CD4-positive, alpha-beta T cell treated with Interferon gamma for 1 hour (primary cell): ENCODE measurements at places on chromosomes 4 and X.

DNA sequence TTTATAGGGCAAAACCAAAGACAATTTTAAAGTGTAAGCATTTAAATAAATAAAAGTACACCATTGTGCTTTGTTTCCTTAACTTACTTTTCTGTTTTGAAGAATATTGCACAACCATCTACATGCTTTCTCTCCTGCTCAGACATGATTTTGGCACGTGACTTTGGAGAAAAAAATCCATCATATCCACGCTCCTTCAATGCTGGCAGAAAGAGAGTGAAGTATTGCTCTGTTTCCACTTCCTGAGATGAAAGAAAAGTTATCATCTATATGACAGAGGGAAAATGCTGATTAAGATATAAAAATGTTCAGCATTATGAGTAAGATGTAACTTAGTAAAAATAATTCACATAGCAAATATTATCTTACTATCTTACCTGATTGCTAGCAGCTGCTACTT lies 77.1 kb downstream of the CNOT6L start:
- no peak for DNase-seq

DNA sequence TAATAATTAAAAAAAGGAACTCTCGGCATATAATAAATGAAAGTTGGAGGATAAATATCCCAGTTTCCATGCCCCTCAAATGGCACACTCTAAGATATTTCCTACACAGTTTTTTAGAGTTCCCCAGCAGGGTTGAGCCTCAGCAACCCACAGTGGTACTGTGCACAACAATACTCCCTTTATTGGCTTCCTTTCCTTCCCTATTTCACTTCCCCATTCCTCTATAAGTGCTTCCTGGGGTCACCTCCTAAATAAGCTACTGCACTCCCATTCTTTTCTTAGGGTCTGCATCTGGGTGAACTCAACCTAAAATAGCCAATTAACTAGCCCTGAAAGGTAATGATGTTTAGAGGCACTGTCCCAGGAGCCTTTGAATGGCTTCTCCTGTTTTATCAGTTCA lies 76.4 kb upstream of the NHS start:
- no peak for DNase-seq

- no peak for DNase-seq
Observed at GRCh38 chr4:163492951-163493504, 1.5 kb upstream of the TMA16 start.

DNA sequence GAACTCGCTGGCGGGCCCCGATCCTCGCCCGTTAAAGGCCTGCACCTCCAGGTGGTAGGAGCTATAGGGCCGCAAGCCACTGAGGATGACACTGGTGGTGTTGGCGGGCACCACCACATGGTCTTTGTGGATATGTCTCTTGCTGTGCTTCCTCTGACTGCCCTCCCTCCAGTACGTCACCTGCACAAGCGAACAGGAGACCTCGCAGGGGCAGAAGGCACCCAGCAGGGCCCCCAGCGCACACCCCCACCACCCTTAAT lies 20.7 kb downstream of the L1CAM start:
- no peak for DNase-seq

GRCh38 chr4:24765376-24765988 lies 29.9 kb upstream of the SOD3 start:
- no peak for DNase-seq

GRCh38 chrX:110041980-110042379 lies 39.1 kb downstream of the TMEM164 start:
- DNase-seq, result no peak

GRCh38 chr4:89134775-89135319 lies 23.5 kb downstream of the TIGD2 start:
- no peak for DNase-seq

- DNase-seq, result no peak
Observed at GRCh38 chrX:11185861-11186260, 74.7 kb downstream of the HCCS start.

- no peak for DNase-seq
Observed at GRCh38 chrX:146451136-146451535, 358.4 kb upstream of the CXorf51B start.

- no peak for DNase-seq
Observed at GRCh38 chr4:2045518-2045951, 13.6 kb upstream of the NAT8L start.

- no peak for DNase-seq
Observed at GRCh38 chr4:118760493-118760892, 75.3 kb downstream of the METTL14 start.
